ENCODE measurements at places on chromosomes 2 and 18.

DNA sequence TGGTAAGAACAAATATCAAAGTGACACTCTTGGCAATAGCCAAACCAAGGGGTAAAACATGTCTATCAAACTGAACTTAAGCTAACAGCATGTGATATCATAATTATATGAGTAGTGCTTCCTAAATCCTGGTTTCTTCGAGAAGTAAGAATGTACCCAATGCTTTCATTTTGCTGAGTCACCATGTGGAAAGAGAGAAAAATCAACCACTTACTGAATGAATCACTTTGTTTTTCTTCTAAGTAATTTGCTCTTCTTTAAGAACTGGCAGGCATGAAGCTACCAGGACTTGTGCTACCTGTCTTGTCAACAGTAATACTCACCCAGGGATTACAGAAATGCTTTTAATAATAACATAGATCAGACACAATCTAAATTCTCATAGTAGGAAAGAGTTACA is 19.0 kb upstream of the DUSP19 start:
- no peak for DNase-seq

DNA sequence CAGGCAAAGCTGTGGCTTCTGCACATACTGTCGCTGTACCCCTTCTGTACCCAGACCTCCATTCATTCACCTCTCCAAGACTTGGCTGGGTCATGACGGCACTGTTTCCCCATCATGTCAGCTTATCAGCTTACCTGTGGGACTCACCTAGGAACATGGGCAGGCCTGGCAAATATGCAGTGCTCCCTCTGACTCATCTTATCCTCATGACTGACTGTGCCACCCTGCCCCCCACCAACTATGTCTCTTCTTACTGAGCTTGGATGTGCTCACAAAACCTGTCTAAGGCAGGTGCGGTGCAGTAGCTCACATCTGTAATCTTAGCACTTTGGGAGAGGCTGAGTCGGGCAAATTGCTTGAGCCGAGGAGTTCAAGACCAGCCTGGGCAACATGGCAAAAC is 152.4 kb downstream of the MGAT5 start:
- no peak for DNase-seq

GRCh38 chr2:47801118-47801517 is 18.2 kb downstream of the MSH6 start:
- DNase-seq, result no peak

DNA sequence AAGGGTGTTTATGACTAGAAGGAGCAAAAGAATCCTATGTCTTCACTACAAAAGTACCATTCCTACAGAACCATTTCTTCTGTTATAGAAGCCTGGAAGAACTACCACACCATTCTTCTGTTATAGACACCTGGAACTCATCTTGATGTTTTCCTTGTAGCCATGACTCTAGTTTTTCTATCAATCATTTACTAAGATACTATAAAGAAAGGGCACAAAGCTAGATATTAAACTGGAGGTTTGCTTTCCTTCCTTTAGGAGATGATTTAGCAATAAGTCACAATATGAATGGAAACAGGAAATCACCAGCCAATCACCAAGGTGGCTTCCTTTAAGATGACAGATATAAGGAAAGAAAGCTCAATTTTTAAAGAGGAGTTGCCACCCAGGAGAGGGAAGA is 100.3 kb upstream of the NEUROD1 start:
- DNase-seq, result no peak

DNA sequence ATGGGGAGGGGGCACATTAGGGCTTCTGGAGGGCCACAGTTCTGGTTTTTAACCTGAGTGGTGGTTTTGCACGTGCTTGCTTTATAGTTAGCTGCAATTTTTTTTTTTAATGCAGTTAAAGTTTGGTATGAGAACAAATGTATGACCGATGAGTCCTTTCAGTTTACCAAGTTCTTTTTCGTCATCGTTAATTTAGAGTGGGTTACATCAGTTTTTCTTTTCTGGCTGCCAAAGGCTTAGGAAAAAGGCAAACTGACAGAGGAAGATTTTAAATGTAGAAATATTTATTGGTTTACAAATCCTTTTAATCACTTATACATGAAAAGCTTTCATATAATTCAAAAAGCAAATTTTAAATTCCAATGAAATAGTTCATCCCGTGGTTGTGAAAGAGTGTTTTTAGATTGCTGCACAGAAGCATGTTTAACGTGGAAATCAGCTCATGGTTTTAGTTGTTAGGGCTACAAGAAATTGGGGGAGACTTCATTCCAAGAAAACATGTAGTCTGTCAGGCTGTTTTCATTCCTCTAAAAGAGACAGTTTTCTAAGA is 82.9 kb downstream of the MSH2 start:
- no peak for DNase-seq

DNA sequence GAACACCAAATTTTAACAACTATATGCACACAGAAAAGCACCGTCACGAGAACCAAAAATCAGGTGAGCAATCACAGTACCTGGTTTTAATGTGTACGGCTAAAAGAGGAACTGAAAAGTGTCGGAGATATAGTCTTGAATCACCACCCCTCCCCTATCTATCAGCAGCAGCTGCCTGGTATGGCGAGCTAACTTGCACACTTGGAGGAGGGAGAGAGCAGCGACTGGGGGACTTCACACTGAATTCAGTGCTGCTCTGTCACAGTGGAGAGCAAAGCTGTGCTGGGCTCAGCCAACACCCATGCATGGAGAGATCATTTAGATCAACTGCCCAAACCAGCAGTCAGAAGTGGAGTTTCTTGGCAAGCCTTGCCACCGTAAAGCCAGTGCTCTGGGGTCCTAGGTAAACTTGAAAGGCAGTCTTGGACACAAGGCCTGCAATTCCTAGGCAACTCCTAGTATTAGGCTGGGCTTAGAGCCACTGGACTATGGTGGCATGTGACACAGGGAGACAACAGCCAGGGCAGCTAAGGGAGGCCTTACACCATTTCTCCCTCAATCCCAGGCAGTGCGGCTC is 89.2 kb upstream of the CD226 start:
- no peak for DNase-seq

DNA sequence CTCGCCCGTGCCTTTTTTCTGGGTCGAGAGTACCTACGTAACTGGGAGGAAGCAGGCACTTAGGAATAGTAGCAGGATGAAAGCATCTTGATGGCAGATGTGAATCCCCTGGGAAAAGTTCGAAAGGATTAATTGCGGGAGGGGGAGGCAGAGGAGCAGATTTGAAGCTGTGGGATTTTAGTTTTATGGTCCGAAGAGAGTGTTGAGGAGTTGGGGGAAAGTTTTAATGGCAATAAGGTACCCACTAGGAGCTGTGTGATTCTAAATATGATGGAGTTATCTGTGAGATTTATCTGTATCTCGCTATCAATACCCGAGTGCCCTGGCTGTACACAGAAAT is 1.1 kb downstream of the AGFG1 start:
- no peak for DNase-seq

GRCh38 chr2:7881466-7881865 is 800.4 kb upstream of the ID2 start:
- no peak for DNase-seq

DNA sequence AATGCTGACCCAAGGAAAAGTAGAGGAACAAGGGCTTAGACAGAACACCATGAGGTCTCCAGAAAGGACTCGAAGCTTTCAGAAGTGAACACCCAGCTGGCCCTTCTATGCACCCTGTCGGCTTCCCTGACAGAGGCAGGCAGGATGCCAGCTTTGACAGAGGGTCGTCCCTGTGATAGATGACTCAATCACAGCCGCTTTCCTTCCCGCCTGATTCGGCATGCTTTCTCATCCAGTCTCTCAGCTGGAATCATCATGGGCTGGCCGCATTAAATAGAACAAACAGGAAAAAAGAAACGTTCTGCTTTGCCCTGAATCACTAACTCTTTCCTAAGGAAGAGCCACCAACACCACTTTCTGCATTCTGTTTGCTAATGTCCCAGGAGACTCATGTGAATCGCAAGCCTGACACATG is 140.3 kb upstream of the RAB12 start:
- no peak for DNase-seq

- DNase-seq, result no peak
These were observed 97.9 kb upstream of the NOL4 start for GRCh38 chr18:34322365-34323289.

- no peak for DNase-seq
These were observed 399.3 kb downstream of the METTL4 start for GRCh38 chr18:2171840-2172625.

DNA sequence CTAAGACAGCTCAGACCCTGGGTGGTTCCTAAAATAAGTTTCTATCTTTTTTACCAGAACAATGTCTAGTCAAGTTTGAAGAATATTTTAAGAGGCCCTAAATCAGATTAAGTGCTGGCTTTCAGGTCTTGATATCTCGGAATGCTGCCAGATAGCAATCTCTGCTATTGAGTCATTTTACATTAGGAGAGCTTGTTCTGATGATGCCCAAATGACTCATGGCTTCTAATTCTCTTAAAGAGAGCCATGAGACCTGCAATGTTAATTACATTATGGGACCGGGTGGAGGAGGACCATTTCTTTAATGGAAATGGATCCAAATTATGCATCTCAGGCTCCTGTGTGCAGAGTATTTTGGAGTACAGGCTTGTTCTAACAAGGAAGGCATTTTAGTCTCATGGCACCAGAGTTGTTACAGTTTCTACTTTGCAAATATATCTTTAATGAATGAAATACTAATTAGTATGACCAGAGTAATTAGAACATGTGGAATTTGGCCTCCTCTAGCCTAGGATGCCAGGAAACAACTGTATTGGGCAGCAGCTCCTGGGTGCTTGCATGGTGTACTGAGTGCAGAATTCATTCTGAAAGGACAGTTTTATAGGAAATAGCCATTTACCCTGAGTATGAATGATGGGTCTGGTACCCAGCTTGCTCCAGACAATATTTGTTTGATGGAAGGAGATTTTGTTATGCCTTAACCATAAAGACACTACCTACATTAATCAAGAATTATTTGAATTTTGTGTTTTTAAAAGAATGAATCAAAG is 94.0 kb upstream of the SULT1C3 start:
- no peak for DNase-seq

DNA sequence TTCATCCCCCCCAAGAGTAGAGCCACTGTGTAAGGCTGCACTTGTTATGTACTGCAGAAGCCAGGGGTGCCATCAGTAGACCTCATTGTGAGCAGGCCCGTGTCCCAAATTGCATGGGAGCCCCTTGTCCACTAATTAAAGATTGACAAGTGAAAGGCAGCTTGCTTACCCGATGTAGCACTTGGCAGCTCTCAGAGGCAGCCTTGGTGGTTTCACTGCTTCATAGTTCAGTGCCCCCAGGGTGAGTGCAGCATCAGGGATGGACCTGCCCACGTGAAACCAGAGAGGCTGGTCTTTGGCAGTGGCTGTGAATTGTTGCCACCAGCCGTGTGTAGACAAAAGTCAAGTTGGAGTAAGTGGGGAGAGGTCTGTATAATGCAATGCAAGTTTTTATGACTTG is 13.3 kb downstream of the TUBB6 start:
- DNase-seq, result no peak

- no peak for DNase-seq
These were observed 112.1 kb downstream of the GLI2 start for GRCh38 chr2:120847700-120848321.
